Aorta (tissue), 5 donors: ENCODE measurements at places on chromosomes 1 and 21. TPM values are rescaled to one million over a fixed set of nuclear protein-coding genes. Genes with fewer than 3 reads are reported as not detected.
A peak's percentile ranks its signal among the peaks of the same experiment; 100 is the strongest.

Gene ARHGEF16
- 1.4 TPM for total RNA-seq

DNA sequence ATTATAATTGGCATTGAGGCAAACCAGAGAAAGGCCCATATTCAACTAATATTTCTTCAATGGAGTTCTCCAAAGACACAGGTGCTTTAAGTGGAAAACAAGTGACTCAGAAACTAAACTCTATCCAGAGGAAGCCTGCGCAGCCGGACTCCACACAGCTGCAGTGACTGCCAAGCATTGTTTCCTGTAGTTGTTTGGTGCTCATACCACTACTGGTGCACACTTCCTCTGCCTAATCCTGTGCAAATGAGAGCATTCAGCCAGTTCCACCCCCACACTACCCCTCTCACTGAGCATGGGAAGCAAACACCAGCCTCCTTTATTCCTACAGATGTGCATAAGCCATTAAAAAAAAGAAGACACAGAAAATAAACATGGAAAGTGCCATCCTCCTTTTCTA lies 102.9 kb downstream of the VAV3 start:
- no peak for DNase-seq
- H3K4me1 ChIP-seq, result no peaks in the 10 kb centered on the region
- H3K27ac ChIP-seq, result no peak overlapping the region
- H3K4me3 ChIP-seq, result no peak overlapping the region

DNA sequence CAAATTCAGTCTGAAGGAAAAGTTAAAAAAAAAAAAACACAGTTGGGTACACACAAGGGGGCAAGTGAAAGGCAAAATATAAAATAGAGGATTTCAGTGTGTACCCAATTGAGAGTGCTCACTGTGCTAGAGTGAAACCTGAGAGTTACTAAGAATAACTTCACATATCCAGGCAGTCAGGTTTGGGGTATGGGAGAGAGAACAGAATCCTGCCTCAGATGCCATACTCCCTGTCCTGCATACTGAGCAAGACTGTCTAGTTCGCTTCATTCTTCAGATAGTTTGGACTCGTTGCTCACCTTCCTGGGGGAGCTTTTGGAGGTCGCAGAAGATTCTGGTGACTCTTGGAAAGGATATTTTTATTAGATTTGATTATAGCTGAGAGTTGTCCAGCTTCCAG lies 20.4 kb downstream of the CEP85 start:
- H3K36me3 ChIP-seq, result no peaks in the 10 kb centered on the region
- H3K27ac ChIP-seq, result no peak overlapping the region
- no peak for DNase-seq
- no peaks in the 10 kb centered on the region for H3K4me1 ChIP-seq
- no peak overlapping the region for H3K4me3 ChIP-seq

GRCh38 chr21:31766899-31767298 lies 35.0 kb upstream of the SCAF4 start:
- H3K4me1 ChIP-seq, result no peaks in the 10 kb centered on the region
- H3K4me3 ChIP-seq, result no peak overlapping the region
- no peaks in the 10 kb centered on the region for H3K27me3 ChIP-seq
- no peaks in the 10 kb centered on the region for H3K36me3 ChIP-seq
- no peak for DNase-seq
- no peak overlapping the region for H3K27ac ChIP-seq

DNA sequence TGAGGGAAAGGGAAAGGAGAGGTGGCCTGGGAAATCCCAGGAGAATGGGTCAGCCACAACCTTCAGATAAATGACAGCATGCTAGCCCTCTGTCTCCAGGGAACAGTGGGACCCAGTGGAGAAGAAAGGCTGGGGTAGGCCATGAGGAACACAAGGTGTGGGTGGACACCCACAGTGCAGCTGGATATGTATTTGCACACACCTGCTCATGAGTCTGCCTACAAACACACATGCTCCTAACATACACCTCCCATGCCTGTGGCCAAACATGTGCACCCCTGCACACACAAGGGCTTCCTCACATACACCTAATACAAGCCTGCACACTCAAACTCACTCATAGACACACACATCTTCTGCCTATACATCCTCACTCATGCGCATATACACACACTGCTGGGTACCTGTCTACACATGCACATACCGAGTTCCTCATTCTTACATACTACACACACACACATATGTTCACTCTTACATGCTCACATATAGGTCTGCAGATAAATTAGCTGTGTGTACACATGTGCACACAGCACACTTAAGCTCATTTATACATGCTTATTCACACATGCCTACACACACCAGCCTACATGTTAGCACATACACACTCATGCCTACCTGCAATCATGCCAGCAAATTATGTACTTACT lies 3.6 kb downstream of the C1orf216 start:
- H3K27me3 ChIP-seq, result no peaks in the 10 kb centered on the region
- H3K36me3 ChIP-seq, result peaks cover 6% of the 10 kb centered on the region
- H3K27ac ChIP-seq, result no peak overlapping the region

- no peak overlapping the region for H3K4me3 ChIP-seq
- H3K4me1 ChIP-seq, result no peaks in the 10 kb centered on the region
- no peak overlapping the region for H3K27ac ChIP-seq
- no peaks in the 10 kb centered on the region for H3K27me3 ChIP-seq
These were observed 107.8 kb downstream of the NGF start for GRCh38 chr1:115230281-115230680.

Gene ELAPOR1
- total RNA-seq, result 0.55 TPM

DNA sequence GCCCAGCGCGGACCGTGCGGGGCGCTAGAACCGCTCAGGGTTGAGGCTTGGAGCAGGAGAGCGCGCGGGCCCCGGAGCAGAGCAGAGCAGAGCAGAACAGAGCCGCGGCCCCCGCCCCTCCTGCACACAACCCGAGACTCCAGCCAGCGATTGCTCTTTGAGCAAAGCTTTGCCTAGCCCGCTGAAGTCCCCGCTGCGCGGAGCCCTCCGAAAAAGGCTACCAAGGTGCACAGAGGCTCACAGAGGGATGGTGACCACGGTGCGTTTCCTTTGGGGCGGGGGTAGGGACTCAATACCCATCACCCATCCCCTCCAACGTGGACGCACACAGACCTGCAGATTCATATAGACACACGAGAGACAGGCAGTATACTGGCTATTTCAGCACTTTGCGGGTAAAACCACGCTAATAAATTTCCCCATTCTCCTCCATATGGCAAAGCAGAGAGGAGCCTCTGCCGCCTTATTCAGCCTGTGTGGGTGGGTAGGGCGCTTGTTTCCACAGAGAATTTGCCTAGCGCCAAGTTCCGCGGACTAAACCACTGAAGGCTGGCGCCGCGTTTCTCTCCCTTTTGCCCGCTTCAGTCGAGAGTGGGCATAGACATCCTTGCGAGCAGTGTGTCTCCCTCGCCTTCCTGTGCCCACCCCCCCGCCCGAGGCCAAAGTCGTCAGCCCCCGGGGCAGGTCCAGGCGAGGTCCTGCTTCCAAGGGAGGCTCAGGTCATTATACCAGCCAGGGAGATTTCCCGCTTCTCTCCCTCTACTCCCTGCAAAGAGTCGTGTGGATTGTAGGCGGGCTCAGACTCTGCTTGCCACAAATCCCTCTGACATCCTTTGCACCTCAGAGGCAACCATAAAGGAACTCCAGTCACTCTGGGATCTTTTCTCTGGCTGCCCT lies 8.5 kb downstream of the HLX start:
- H3K27ac ChIP-seq, result no peak overlapping the region
- H3K27me3 ChIP-seq, result no peaks in the 10 kb centered on the region
- H3K4me3 ChIP-seq, result peak overlapping the region; percentile 0

Gene LRRC47
- total RNA-seq, result 31.9 TPM

DNA sequence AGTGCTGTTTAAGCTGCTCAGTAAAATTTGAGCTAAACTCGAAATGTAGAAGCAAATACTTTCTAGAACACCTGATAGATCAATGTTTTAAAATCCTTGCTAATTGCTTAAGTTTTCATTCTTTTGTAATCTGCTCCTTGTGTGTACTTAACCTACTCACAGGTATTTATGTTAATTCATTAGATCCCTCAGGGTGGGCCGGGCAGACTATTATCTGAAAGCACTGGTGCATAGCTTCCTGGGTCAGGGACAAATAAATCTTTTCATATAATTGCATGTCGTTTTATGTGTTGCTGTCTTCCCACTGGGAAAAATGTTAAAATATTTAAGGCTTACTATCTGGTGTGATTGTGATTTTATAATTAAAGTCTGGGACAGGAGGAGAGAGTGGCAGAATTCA lies 440.5 kb downstream of the SMYD3 start:
- H3K27ac ChIP-seq, result no peak overlapping the region
- no peak for DNase-seq
- no peaks in the 10 kb centered on the region for H3K36me3 ChIP-seq
- no peaks in the 10 kb centered on the region for H3K4me1 ChIP-seq
- no peak overlapping the region for H3K4me3 ChIP-seq

GRCh38 chr21:14736162-14736561 lies 190.0 kb upstream of the SAMSN1 start:
- H3K27ac ChIP-seq, result no peak overlapping the region
- DNase-seq, result no peak
- no peaks in the 10 kb centered on the region for H3K36me3 ChIP-seq
- no peaks in the 10 kb centered on the region for H3K4me1 ChIP-seq

Gene PLA2G5
- 4.0 TPM for total RNA-seq

GRCh38 chr1:113557187-113557586 lies 166.9 kb downstream of the MAGI3 start:
- no peak for DNase-seq
- no peaks in the 10 kb centered on the region for H3K4me1 ChIP-seq
- H3K36me3 ChIP-seq, result no peaks in the 10 kb centered on the region
- no peaks in the 10 kb centered on the region for H3K27me3 ChIP-seq

GRCh38 chr1:211947396-211948295 lies 87.7 kb downstream of the INTS7 start:
- H3K4me1 ChIP-seq, result no peaks in the 10 kb centered on the region
- no peak for DNase-seq
- H3K4me3 ChIP-seq, result no peak overlapping the region
- H3K27me3 ChIP-seq, result no peaks in the 10 kb centered on the region
- no peak overlapping the region for H3K27ac ChIP-seq
- H3K36me3 ChIP-seq, result peaks cover 5% of the 10 kb centered on the region

DNA sequence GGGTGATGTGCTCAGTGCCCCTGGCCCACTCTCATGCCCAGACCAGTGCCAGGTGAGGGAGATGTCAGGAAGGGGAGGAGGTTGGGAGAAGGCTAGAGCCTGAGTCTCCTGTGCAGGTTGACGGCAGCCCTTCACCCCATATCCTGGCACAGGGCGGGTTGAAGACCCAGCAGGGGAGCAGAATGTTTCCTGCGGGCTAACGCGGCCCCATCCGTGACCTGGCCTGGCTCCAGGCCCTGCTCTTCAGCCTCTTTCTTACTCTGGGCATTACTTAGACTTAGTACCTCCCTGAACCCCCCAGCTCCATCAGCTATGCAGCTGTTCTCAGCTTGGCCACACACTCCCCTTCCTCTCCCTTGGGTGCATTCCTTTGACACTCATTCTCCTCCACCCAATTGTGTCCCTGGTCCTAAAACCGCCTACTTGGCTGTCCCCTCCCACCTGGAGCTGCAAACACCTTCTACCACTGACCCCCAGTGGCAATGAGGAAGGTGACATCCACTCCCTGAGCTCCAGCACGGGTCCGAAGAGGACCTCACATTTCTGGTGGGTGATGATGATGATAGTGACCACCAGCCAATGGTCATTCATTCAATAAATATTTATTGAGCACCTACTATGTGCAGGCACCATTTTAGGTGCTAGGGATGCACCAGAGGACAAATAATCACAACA lies 179.0 kb downstream of the PTPRU start:
- H3K27me3 ChIP-seq, result no peaks in the 10 kb centered on the region
- no peak overlapping the region for H3K4me3 ChIP-seq
- DNase-seq, result no peak
- H3K4me1 ChIP-seq, result no peaks in the 10 kb centered on the region
- H3K36me3 ChIP-seq, result no peaks in the 10 kb centered on the region
- H3K27ac ChIP-seq, result no peak overlapping the region

Gene ENAH
- 148 TPM for total RNA-seq

Gene NMNAT2
- 1.3 TPM for total RNA-seq

DNA sequence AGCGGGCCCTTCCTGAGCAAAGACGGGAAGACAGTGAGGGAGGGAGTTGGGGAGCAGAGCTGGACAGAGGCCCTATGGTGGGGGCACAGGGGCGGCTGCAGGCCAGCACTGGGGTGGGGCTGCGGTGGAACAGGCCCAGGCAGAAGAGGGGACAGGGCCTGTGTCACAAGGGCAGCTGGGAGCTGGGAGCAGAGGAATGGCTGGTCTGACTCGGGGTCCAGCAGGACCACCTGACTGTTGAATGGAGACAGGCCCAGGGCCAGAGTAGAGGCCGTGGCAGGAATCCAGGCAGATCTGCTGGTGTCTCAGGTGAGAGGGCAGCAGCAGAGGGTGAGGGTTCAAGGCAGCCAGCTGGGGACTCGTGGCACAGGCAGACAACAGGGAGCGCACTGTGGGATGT lies 25.3 kb downstream of the CTNNBIP1 start:
- H3K4me3 ChIP-seq, result no peak overlapping the region
- no peaks in the 10 kb centered on the region for H3K36me3 ChIP-seq
- H3K27me3 ChIP-seq, result no peaks in the 10 kb centered on the region

DNA sequence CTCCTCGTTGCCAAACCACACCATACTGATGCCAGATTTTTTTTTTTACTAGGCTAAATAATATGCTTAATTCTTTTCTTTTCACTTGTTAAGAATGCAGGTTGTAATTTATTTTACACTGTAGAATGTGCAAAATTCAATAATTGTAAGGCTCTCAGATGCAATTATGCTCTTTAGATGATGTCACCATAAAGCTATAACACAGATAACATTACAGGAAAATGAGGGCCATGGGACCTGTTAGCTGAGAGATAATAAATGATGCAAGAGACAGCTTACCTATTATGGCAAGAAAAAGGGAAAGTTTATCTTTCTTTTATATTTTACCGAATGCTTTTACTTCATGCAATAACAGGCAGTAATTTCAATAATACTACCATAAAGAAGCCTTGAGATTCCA lies 35.4 kb downstream of the CHRM3 start:
- H3K4me3 ChIP-seq, result no peak overlapping the region
- H3K27me3 ChIP-seq, result no peaks in the 10 kb centered on the region
- DNase-seq, result no peak

DNA sequence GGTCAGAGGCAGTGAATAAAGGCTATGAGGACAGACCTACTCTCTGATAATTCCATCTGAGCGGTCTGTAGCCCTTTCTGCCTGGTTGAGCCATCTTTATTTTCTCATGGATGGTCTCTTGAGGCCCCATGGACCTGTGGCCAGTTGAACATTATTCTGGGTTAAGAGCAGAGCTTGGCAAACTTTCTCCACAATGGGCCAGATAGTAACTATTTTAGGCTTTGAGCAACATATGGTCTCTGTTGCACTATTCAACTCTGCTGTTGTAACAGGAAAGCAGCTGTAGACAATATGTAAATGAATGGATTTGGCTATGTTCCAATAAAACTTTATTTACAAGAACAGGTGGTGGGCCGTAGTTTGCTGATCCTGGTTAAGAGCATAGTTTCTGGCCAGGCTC lies 62.7 kb downstream of the KAZN start:
- H3K4me1 ChIP-seq, result no peaks in the 10 kb centered on the region
- no peaks in the 10 kb centered on the region for H3K27me3 ChIP-seq
- DNase-seq, result no peak
- no peak overlapping the region for H3K4me3 ChIP-seq
- H3K36me3 ChIP-seq, result no peaks in the 10 kb centered on the region

Gene PLPP3
- total RNA-seq, result 76.2 TPM

Gene PM20D1
- total RNA-seq, result 1.1 TPM

- DNase-seq, result no peak
- peaks cover 7% of the 10 kb centered on the region for H3K4me1 ChIP-seq
- H3K27me3 ChIP-seq, result no peaks in the 10 kb centered on the region
These were observed 56.2 kb upstream of the EPS8L3 start for GRCh38 chr1:109819906-109820305.
